CD14-positive monocyte (primary cell): ENCODE measurements at places on chromosomes 6 and 20.
A peak's percentile ranks its signal among the peaks of the same experiment; 100 is the strongest.

DNA sequence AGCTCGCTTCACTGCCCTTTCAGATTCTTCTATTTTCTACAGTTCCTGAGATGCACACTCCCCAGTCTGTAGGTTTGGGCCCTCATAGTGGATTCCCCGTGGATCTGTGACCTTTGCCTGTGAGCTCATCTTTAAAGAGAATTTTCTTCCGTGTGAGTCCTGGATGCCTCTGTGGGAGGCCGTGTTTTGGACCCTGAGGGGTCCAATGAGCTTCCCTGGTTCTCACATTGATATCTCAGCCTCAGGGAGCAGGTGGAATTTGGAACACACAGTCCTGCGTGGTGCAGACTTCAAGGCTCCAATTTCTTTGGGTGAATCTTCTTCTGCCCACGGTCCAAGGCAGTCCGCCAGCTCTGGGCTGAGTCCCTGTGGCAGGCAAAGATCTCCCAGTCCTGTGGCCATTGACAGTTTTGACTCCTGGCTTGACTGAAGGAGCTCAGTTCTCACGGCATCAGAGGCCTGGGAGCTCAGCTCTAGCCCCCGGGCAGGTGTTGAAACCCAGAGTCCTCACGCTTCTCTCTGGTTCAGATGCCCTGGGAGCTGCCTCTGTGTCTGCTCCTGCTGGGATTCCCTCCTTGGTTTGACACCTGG is 61.0 kb downstream of the PSMG4 start:
- no peak for DNase-seq

GRCh38 chr6:137309078-137309762 is 90.0 kb upstream of the IFNGR1 start:
- peak; percentile 77 for DNase-seq

GRCh38 chr6:129908858-129909257 is 47.7 kb upstream of the TMEM244 start:
- no peak for DNase-seq

- no peak for DNase-seq
Observed at GRCh38 chr6:10163203-10163962, 251.5 kb downstream of the TFAP2A start.
